Urinary bladder (tissue), 4 donors: ENCODE measurements at places on chromosomes 2 and 18. TPM values are rescaled to one million over a fixed set of nuclear protein-coding genes. Genes with fewer than 3 reads are reported as not detected.

Gene KCTD18
- total RNA-seq: 20.3 TPM

Gene REEP1
- total RNA-seq: 21.9 TPM

Gene FAP
- total RNA-seq: 57.7 TPM

Gene MOGAT1
- not detected for total RNA-seq

Gene ACTR1B
- total RNA-seq: 34.8 TPM

Gene FAM228A
- total RNA-seq: 1.0 TPM

Gene PLCL1
- 17.8 TPM for total RNA-seq

Gene CPLX4
- total RNA-seq: not detected

Gene LHCGR
- total RNA-seq: 5.6 TPM

Gene GALNT13
- total RNA-seq: 19.5 TPM

Gene KIAA1328
- 34.6 TPM for total RNA-seq

Gene LTBP1
- total RNA-seq: 175 TPM

Gene FBXO36
- 3.2 TPM for total RNA-seq

Gene TEX51
- total RNA-seq: not detected

Gene NGEF
- total RNA-seq: 4.1 TPM

Gene DNAJC5G
- 0.42 TPM for total RNA-seq

Gene FSIP2
- 13.9 TPM for total RNA-seq

Gene GALM
- total RNA-seq: 16.8 TPM

Gene CLEC4F
- total RNA-seq: not detected

Gene NT5DC4
- not detected for total RNA-seq

Gene WDFY1
- 104 TPM for total RNA-seq

Gene TTN
- total RNA-seq: 153 TPM

Gene BCS1L
- 24.3 TPM for total RNA-seq

Gene AMER3
- 0.42 TPM for total RNA-seq

Gene DES
- 1,909 TPM for total RNA-seq

Gene CRYGD
- 0.95 TPM for total RNA-seq

Gene C2orf80
- total RNA-seq: 0.37 TPM

Gene COLEC11
- 2.9 TPM for total RNA-seq

Gene PRADC1
- total RNA-seq: 13.0 TPM

Gene NOSTRIN
- 30.9 TPM for total RNA-seq

Gene SAG
- not detected for total RNA-seq

Gene PLA2R1
- total RNA-seq: 17.9 TPM

Gene DNPEP
- total RNA-seq: 36.9 TPM
